ENCODE measurements at places on chromosomes 13 and 19. TPM values are rescaled to one million over a fixed set of nuclear protein-coding genes. Genes with fewer than 3 reads are reported as not detected.
A peak's percentile ranks its signal among the peaks of the same experiment; 100 is the strongest.

The TEX101 gene
- total RNA-seq = not detected

GRCh38 chr19:12126707-12127106 lies 13.4 kb downstream of the ZNF20 start:
- no peak for DNase-seq

DNA sequence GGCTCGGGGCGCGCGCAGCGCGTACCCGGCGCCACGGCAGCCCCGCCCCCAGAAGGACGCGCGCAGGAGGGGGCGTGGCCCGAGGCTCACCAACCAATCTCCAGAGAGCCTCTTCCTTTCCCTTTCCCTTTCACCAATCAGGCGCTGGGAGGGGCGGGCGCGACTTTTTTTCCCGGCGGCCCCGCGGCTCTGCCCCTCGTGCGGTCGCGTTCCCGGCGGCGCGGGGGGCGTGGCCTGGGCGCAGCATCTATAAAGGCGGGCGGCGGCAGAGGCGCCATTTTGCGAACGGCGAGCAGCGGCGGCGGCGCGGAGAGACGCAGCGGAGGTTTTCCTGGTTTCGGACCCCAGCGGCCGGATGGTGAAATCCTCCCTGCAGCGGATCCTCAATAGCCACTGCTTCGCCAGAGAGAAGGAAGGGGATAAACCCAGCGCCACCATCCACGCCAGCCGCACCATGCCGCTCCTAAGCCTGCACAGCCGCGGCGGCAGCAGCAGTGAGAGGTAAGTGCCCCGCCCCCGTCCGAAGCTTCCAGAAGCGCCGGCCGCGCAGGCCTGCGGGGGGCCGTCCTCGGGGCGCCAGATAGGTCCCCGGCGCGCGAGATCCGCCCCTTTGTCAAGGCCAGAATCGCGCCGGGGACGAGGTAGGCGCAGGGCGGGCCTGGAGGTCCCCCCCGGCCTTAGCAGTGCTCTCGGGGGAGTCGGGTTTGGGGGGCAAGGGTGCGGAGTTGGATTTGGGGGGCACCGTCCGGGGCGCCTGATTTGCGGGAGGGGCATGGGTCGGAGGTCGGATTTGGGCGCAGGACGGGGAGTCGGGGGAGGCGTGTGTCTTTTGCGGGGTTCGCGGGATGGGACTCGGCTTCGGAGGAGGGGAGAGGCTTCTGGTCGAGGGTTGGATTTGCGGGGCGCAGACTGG lies 12.5 kb downstream of the PEAK3 start:
- DNase-seq = peak; percentile 97

DNA sequence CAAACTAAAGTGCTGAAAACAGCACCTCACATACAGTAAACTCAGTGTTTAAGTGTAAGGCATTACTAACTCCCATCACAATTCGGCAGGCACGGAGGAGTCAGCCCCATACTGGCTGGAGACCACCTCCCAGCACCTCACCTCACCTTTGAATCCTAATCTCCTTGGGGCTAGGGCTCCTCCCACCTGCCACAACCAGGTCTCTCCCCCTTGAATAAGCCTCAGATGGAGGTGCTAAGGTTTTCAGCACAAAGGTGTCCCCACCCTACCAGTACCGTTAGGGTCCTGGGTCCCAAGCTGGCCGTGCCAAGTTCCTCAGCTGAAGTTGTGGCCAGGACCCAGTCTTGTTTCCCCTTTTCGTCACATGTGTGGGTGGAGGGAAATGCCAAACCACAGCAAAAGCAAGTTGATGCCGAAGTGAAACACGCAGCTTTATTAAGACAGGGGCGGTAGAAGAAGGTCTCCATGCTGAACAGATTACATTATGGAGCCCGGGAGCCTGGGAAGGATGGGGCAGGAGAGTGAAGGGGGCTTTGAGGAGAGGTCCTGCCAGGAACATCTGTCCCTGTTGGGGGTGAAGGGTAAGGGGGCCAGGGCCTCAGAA lies at the start of gene IGFLR1:
Gene IGFLR1 (minus strand): TSS at position 332 of the 604 bp plus-strand sequence. CDS start 1,272 bp downstream, outside the sequence.
- peak; percentile 78 for DNase-seq
